ENCODE measurements at places on chromosomes 1 and 21.
A peak's percentile ranks its signal among the peaks of the same experiment; 100 is the strongest.

DNA sequence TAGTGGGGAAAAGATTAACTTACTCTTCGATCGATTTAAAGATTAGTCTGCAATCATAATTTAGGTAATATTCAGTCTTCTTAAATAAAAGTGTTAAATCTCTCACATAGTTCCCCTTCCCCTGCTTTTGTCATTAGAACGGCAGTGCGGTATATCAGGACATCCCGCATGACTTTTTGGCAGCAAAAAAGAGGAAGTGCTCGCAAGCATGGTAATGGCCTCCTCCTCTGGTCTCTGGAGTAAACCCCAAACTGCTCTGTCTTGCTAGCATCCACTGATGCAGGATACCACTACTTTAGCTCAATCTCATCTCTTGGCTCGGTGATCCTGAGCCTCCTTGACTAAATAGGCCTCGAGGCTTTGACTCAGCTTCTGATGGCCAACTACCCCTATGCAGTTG is 78.7 kb upstream of the VAV3 start:
- no peak for DNase-seq

DNA sequence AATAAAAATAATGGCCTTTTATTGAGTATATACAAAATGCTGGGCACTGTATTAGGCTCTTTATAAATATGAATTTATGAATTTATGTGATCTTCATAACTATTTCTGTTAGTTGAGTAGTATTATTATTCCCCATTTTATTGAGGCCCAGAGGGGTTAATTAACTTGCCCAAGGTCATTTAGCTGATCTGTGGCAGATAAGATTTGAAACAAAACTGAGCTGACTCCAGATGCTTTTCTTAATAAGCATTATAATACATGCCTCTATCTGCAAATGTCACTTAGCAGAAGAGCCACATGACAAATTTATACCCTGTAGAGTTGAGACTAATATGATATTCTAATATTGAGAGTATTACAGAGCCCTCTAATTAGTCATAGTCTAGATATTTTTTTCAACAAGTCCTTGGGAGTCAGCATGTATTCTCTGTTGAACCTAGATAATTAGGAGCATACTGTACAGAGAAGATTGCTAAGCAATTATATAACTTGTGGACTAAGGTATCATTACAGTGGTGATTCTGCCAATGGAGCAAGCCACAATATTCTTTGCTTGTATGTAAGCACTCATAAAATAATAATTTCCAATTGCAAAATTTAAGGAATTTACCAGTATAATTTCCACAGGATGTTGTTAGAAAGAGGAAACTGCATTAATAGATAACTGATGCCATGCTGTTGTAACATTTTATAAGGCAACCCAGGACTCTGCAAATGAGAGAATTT is 112.0 kb downstream of the LRRC40 start:
- DNase-seq: no peak

DNA sequence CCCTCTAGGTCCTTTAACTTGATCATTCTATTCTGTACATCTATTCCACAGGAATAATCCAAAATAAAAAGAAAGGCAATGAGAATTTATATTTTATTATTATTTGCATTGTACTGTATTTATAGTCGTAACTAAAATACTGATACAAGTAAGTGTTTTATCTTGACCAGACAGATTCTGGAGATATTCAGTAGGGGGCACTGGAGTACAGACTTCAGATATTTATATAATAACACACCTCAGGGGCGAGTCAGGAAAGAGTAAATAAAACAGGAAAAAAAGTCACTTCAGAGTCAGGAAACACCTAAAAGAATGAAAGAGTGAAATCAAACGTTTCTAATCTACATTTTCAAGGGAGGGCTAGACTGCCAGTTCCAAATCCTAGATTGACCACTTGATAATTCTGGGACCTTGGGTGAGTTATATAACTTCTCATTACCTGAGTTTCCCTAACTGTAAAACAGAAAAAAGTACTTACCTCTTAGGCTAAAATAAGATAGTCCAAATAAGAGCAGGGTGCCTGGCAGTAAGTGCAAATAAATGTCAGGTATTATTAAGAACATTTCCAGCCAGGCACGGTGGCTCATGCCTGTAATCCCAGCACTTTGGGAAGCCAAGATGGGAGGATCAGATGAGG is 31.1 kb upstream of the MTF1 start:
- no peak for DNase-seq

DNA sequence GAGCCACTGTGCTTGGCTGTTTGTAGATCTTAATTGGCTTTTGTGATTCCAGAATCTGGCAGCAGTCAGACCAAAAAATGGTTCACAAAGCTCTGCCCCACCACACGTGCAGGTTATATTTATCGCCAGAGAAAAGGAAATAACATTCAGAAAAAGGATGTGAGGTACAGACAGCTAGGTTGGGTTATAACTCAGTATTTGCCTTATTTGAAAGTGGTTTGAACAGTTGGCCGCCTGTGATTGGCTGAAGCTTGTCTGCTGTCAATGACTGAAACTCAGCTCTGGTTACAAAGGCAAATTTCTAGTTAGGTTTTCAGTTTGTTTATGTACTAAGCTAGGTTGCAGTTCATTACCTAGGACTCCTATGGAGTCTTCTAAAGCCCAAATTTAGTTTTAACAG is 9.6 kb downstream of the SH3BGR start:
- DNase-seq: no peak

- no peak for DNase-seq
Measured at GRCh38 chr1:217569021-217569420, 61.9 kb downstream of the GPATCH2 start.

GRCh38 chr1:227786673-227787512 is 28.6 kb upstream of the PRSS38 start:
- DNase-seq: peak; percentile 33

GRCh38 chr21:42493109-42494060 is 2.6 kb downstream of the RSPH1 start:
- no peak for DNase-seq

DNA sequence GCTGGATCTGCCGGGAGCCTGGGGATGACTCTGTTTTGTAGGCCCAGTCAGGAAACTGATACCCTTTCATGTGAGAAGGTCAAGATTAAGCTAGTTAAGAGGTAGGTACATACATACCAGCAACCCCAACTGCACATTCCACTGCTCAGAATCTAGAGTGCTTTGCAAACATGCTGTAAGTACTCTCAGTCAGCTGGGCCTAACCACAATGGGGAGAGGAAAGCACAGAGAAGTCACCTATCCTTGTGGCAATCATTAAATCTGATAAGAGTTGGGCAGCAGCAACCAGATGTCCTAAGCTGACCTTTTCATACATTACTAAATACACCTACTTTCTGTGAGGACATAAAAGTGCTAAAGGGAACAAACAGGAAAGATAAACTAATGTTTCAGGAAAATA is 2.5 kb downstream of the ETV3 start:
- no peak for DNase-seq

DNA sequence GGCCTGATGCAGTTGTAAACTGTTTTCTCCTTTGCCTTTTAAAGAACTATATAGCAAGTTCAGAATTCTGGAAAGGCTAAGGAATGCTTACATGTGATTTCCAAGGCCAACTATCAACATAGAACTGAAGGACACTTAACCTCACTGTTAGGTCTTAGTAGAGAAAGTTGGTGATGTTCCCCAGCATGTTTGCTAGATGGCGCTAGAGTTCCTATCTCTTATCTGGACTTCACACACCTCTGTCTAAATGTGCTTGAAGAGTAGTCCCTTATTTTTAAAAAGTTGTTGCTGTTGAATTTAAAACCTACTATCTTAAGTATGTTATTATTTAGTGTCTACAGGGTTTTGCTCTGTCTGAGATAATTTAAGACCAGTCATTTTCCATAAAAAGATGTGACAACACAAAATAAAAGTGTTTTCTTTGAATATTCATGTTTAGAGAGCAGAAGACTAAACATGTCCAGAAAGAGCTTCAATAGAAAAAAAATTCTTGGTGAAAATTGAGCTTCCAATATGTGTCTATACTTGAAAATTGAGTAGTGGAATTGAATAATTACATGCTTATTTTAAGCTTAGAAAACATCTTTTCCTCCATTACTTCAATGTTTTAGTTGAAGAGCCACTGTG is 237.3 kb downstream of the S1PR1 start:
- DNase-seq: no peak

GRCh38 chr1:56339786-56340465 is 239.4 kb downstream of the PLPP3 start:
- DNase-seq: no peak

DNA sequence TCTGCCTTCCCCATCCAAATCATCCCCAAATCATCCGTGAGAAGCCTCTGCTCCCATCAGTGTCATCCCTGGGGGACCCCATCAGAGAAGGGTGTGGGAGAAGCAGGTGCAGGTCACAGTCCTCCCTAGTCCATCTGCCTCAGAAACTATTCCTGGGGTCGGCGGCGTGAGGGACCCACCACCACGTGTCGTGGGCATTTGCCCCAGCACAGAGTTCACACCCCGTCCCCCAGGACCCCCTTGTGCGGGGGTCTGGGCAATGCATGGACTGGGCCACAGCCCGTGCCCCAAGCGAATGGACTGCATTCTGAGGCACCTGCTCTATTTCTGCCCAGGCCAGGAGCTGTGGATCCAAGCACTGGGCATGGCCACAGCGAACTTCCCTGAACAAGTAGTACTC is 38.4 kb downstream of the ATF3 start:
- no peak for DNase-seq

GRCh38 chr1:169724168-169724567 is 9.7 kb downstream of the SELE start:
- no peak for DNase-seq

DNA sequence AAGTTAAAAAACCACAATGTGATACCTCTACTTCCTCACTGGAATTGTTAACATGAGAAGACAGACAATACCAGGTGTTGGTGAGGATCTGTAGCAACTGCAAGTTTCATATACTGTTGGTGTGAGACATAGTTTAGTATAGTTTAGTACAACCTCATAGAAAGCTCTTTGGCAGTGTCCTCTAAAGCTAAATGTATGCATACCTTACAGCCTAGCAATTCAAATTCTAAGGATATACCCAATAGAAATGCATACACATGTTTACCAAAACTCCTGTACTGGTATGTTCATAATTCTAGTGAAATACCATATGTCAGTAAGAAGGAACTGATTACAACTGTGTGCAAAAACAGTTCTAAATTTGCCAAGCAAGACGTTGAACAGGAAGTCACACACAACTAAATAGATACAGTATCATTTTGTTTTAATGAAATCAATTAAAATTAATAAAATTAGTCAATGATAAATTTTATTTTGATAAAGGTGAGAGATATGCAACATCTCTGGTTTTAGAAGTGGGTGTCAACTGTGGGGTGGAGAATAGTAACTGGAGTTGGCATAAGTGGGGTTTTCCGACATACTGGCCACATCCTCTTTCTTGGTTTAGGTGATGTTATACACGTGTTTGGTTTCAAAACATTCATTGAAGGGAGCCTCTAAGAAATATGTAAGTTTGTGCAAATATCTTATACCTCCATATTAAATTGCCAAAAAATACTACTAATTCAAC is 450.7 kb downstream of the PTPRC start:
- DNase-seq: no peak

- no peak for DNase-seq
Measured at GRCh38 chr1:81232420-81232819, 568.3 kb upstream of the ADGRL2 start.

- DNase-seq: peak; percentile 50
Measured at GRCh38 chr1:18583326-18583941, 47.2 kb upstream of the PAX7 start.

- DNase-seq: no peak
Measured at GRCh38 chr1:98157524-98158313, 236.9 kb upstream of the DPYD start.

GRCh38 chr1:192763243-192763642 is 45.6 kb upstream of the RGS2 start:
- no peak for DNase-seq

DNA sequence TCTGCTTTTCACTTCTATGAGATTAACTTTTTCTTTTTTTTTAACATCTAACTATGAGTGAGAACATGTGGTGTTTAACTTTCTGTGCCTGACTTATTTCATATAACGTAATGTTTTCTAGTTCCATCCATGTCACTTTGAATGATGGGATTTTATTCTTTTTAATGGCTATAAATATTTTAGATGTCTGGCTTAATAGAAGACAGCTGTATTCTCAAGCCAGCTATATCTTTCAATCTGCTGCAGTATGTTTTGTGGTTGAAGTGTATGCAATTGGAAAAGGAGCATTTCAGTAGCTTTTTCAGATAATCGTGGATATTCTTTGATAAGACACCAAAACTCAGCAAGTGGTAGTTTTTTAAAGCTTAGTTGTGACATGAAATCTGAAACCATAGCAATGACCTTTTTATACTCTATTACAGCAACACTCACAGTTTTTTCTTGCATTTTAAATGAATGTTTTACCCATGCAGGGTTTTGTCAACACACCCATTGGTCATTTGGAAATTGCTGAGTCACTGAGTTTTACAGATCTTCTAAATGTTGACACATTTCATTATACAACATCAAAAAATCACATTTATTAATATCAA is 5.7 kb upstream of the SVBP start:
- no peak for DNase-seq

GRCh38 chr1:167357305-167357704 is 136.6 kb downstream of the POU2F1 start:
- DNase-seq: no peak

GRCh38 chr1:67726224-67726623 is 41.2 kb downstream of the GADD45A start:
- no peak for DNase-seq

DNA sequence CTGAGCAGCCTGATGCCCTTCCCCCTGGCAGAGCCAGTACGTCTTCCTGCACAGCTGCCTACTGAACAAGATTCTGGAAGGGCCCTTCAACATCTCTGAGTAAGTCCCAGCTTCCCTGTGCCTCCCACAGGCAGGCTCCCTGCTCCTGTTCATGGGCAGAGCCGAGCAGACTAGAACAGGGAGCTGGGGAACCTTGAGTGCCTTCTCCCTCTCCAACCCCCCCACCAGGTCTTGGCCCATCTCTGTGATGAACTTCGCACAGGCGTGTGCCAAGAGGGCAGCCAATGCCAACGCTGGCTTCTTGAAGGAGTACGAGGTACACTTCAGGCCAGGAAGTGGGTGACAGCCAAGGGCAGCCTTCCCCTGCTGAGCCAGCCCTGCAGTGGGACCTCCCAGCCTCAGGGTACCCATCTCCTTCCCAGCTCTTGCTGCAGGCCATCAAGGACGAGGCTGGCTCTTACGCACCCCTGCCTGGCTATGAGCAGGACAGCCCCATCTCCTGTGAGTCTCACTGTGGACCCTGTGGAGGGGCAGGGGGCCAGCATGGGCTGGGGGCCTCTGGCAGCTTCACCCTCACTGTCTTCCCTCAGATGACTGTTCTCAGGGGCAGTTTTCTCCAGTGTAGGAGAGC is 6.4 kb upstream of the LGR6 start:
- DNase-seq: no peak

DNA sequence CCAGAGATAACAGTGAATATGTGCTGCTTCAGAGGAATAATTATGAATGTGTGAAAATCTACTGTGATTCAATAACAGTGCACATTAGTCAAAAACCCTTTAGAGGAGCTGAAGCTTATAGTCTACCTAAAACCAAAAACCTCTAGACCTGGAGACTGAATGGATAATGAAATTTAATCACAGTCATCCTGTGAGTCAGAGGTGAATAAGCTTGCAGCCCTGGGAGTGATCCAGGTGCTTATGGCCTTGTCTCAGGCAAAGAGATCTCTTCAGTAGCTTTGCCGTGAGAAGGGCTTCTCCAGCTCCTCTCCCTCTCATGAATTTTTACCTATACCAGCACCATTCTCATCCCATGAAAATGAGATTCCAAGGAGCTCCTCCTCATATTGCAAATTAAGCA is 81.3 kb upstream of the RGS4 start:
- no peak for DNase-seq

- peak; percentile 91 for DNase-seq
Measured at GRCh38 chr1:24705260-24706073, 39.8 kb upstream of the CLIC4 start.

- DNase-seq: no peak
Measured at GRCh38 chr21:36396971-36397370, 11.8 kb downstream of the CHAF1B start.

All from right hindlimb (tissue), 1 donor.